ENCODE measurements at places on chromosomes 3 and 15.

- peak; percentile 32 for DNase-seq
These were observed 13.6 kb downstream of the MRPS25 start for GRCh38 chr3:15051531-15051930.

GRCh38 chr3:111326144-111326995, 215.6 kb upstream of the CD96 start:
- no peak for DNase-seq

DNA sequence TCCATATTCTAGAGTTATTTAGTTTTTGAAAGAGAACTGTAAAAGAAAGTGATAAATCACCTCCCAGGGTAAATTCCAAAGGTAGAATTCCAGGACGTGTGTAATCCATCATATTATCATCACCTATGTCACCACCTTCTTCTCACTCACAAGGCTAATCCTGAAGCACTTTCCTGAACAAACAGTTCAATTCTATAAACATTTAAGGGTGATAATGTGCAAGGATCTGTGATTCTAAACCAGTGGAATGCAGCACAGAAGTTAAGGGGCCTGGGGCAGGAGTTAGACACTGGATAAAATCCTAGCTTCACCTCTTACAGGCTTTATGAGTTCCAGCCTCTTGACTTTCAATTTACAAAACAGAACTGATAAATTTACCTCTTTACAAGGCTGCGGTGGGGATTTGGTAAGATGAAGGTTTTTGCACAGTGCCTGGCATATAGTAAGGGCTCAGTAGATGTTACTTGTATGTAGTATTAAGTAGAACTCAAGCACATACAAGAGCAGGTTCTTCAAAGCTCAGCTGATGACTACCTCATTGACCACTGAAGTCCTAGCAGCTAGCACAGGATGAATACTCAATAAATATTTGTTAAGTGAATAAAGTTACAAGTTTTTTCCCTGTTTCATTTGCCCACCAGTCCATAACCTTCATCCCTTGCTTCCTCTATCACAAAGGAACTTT, 47.3 kb upstream of the CCDC80 start:
- no peak for DNase-seq

GRCh38 chr3:3429841-3430240, 250.3 kb upstream of the CRBN start:
- no peak for DNase-seq

GRCh38 chr15:61798631-61799030, 261.6 kb downstream of the VPS13C start:
- DNase-seq, result no peak

Measured in CD4-positive, alpha-beta T cell treated with Interleukin-4 for 1 hour (primary cell).